ENCODE measurements at places on chromosomes 3 and 15.

GRCh38 chr15:99310745-99311144 lies 59.5 kb downstream of the LRRC28 start:
- DNase-seq = no peak

DNA sequence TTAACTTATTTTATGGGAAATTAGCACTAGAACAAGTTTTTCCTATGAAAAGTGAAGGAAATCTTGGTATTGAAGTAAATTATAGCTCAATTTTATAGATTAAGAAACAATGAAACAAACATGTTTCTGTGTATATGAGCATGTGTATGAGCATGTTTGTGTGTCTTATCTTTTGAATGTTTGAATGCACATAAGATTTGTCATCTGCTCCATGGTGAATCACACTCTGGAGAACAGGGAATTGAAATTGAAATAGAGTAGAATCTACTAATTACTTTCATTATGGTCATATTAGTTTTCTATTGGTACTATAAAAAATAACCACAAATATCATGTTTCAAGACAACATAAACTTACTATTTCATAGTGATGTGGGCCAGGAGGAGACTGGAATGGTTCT lies 646.6 kb downstream of the OTOL1 start:
- no peak for DNase-seq

GRCh38 chr3:115616461-115616860 lies 6.8 kb upstream of the GAP43 start:
- no peak for DNase-seq

GRCh38 chr15:72334842-72335241 lies 14.9 kb upstream of the CELF6 start:
- DNase-seq = no peak

- no peak for DNase-seq
These were observed 45.9 kb downstream of the PPARG start for GRCh38 chr3:12334786-12335185.

- DNase-seq = no peak
These were observed 78.6 kb downstream of the CTNNB1 start for GRCh38 chr3:41277790-41278465.

DNA sequence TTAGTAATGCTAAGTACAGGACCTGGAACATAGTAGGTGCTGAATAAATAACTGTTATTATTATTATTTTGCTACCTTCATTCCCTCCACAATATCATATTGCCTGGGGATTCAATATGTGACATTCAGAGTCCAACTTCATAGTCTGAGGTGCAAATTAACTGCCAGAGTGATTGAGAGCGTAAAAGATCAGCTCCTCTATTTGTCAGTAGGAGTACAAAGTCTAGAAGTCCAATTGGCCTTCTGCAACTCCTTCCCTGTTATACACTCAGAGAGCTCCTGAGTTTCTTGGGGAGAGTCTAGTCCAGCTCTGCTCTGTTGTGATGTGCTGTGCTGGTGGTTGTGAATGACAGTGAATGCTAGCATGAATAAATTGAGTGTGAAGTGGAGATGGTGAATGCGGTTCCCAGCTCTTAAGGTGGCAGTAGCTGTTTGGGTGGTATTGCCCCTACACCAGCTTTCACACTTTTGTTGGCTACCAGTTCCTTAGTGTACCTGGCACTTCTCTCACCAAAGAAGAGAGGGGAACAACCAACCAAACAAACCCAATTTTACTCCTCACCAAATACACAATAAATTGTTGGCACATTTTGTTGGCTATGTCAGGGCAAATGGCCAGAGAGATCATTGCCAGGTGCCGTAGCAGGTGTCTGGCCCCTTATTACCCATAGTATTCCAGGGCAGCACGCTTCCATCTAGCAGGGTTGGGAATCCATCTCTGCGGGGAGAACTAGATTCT lies 270.1 kb upstream of the TBL1XR1 start:
- no peak for DNase-seq

- DNase-seq = no peak
These were observed 79.0 kb upstream of the CDV3 start for GRCh38 chr3:133494469-133494868.

DNA sequence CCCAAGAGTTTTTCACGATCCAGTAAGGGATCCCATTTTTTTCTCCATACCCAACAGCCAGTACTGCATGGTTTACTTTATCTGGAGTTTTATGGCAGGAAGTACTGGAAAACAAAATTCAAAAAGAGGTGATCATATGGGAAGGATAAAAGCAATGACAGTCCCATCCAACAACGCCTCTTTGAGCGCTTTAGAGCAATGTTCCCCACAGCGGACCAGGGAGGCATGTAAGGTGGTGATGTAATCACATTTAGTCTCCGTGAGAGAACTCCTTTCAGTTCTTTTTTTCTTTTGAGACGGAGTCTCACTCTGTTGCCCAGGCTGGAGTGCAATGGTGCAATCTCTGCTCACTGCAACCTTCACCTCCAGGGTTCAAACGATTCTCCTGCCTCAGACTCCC lies 21.8 kb downstream of the CTSH start:
- DNase-seq = no peak

Measured in activated CD4-positive, alpha-beta T cell treated with anti-CD3 and anti-CD28 coated beads for 1 hour (primary cell).